ENCODE measurements at places on chromosomes 16 and 17.

DNA sequence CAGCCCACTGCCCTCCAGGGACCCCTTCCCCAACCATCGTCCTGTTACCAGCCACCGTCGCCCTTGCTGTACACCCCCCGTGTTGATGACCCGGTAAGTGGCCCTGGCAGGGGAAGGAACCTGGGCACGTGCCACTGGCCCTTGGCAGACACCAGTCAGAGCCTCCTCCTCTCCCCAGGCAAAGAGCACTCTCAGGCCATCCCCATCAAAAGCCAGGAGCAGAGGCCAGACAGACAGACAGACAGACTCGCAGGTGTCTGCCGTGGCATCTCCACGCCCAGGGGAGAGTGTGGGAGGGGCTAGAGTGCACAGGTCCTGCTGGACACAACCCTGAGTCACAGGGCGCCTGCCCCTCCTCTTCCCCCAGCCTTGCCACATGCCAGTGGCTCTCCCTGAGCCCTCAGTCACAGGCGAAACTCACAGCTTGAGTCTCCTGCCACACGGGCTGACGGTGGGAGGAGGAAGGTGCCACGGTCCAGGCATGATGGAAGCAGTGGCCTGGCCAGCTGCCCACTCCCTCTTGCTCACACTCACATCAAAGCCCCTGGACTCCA is 7.8 kb downstream of the CLCN7 start:
- no peak for DNase-seq

- DNase-seq, result no peak
Observed at GRCh38 chr17:64739316-64740058, 77.4 kb upstream of the SMURF2 start.

GRCh38 chr16:66741169-66741900 is 10.1 kb downstream of the DYNC1LI2 start:
- DNase-seq, result no peak

GRCh38 chr16:78510496-78510895 is 411.0 kb downstream of the WWOX start:
- DNase-seq, result no peak

DNA sequence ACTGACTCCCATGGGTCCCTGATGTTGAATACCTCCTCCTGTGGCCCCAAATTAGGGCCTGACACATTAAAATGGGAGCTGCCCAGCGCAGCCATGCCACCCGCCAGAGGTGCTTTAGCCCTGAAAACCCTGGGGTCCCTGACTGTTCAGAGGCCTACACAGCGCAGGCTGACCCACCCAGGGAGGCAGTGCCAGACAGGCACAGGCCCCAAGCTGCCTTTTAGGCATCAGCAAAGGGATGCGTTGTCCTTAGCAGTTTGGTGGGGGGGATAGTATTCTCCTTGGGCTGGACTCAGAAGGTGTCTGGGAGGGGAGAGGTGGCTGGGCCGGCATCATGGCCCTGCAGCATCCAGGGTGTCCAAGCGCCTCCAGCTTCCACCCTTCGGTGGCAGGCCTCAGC is 1.4 kb downstream of the RAPGEFL1 start:
- no peak for DNase-seq

DNA sequence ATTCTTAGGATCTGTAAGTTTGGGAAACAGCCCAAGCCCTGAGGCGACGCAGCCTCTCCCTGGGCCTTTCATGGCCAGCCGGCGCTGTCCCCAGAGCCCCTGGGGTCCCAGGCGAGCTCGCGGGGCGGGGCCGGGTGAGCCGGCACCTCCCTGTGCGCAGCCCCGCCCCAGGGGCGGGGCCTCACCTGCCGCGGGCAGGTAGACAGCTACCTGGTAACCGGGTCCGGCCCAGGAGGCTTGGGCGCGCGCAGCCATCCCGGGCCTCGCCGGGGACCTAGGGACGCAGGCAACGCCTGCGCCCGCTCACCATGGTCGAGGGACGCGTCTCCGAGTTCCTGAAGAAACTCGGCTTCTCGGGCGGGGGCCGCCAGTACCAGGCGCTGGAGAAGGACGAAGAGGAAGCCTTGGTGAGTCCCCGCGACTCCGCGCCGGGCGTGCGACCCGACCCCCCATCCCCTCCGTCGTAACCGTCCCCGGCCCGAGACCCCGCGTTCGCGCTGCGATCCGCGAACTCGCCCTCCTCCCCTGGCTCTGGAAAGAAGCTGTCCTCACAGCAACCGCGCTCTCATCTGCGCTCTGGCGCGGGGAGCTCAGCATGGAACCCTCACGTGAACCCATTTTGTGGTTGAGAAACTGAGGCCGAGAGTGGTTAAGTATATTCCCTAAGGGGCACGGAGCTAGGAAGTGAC is at the start of gene ATP2C2:
TSS of gene ATP2C2 (plus strand) at position 231 of the 689 bp plus-strand sequence. CDS start at position 309, 78 bp downstream.
- DNase-seq, result no peak

DNA sequence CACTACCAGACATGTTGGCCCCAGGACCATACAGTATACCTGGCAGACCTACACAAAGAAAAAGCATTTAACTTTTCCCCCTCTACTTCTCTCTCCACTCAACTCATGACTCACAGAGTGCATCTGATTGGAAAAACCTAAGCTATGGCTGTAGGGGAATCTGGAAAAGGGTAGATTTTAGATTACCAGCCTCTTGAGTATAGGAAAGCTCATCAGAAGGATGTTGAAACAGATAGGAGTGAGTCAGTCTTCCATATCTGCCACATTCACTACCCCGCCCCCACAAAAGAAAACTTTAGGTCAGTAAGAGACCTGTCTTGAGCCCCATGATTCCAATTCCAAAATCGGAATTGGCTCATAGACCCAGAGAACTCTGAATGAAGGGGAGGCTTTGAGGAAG is 12.3 kb downstream of the KRT9 start:
- DNase-seq, result no peak

- DNase-seq, result no peak
Observed at GRCh38 chr16:795580-796229, 4.8 kb downstream of the GNG13 start.

DNA sequence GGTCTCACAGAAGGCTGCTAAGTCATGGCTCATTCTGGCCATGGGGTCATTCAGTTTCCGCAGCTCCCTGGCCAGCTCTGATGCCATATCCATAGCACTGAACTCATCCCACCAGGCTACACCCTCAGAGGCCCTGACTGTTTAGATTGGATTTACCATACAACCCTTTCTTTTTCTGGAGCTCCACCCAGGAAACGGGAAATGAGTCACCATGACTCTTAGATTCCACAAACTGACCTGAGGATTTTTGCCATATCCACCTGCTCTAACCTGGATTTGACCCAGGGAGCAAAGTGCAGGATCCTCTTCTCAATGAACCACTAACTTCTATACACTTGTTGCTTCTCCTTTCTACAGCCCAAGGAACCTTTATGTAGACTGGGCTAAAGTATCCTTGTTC is 20.3 kb upstream of the CALB2 start:
- DNase-seq, result no peak

GRCh38 chr17:388087-388486 is 35.5 kb upstream of the RPH3AL start:
- DNase-seq, result no peak

DNA sequence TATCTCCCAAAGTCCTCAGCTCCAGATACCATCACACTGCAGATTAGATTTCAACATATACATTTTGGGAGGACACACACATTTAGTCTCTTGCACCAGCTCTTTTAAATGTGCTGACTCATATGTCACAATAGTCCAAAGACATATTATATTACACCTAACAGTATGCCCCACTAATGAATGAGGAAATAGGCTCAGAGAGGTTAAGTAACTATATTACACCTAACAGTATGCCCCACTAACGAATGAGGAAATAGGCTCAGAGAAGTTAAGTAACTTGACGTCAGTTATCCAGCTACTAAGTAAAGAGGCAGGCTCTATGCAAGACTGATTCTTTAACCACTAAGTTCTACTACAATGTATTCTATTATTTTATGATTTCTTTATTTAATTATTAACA is 9.7 kb downstream of the IRX6 start:
- DNase-seq, result no peak

DNA sequence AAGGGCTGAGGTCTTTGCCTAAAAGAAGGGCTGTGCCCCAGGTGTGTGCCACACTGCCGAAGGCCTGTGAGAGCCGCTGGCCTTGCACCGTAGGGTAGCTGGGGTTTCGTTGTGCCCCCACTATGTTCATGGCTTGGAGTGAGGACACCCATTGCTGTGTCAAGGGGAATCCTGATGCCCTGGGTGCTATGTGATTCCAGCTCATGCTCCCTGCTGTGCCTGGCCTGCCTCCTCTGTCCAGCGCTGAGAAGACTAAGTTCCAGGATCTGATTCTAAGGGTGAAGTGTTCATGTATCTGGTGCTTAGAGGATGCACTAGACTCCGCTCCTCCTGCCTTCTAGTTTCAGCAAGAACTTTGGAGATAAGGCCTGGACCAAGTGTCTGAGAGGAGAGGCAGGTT is 47.4 kb downstream of the SREBF1 start:
- DNase-seq, result no peak

GRCh38 chr16:14050291-14051027 is 20.7 kb upstream of the MRTFB start:
- no peak for DNase-seq

DNA sequence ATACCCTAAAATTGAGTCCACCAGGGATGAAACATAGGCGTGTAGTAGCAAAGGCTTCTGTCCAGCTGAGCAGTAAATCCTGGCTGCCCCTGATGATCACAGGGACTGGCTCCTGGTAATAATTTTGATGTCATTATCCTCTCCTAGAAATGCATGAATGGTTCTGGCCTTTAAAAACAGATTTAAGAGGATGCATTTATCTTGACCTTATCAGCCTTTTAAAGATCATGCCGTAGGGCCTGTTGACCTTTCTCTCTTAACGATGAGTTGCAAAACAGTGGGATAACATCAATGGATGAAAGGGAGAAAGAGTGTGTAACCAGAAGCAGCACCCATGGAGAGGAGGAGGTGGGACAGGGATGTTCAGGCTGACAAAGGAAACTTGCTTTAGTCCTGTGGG is 128.5 kb downstream of the CA10 start:
- DNase-seq, result no peak

DNA sequence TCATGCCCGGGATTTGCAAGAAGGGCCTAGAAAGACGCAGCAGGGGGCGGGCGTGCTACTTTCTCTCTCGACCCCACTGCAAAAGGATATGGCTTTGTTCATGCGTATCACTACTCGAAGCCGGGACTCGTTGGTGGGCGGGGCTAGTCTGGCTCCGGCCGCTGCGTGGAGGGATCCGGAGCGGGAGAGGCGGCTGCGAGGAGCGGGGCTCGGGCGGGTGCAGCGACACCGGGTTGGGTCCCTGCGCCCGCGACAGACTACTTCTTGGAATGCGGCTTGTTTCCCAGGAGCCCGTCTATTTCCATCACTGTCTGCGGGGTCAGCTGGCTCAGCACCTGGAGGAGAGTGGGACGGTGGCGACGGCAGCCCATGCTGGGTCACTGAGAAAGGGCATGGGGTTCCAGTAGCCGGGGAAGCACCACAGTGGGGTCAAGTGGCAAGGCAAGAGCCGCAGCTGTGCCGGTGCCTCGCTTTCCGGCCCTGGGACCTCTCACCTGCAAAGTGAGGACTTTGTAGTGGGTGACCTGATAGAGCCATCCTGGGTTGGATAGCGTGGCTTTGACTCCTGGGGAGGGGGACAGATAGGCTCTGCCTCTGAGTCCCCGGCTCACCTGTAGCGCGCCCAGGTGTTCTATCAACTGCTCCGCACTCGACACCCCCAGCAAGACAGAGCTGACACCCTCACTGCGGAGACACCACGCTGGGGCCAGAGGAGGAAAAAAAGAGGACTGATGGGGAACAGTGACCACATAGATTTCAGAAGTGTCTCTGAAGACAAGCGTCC is 6.6 kb downstream of the KCNAB3 start:
- DNase-seq, result peak; percentile 75

DNA sequence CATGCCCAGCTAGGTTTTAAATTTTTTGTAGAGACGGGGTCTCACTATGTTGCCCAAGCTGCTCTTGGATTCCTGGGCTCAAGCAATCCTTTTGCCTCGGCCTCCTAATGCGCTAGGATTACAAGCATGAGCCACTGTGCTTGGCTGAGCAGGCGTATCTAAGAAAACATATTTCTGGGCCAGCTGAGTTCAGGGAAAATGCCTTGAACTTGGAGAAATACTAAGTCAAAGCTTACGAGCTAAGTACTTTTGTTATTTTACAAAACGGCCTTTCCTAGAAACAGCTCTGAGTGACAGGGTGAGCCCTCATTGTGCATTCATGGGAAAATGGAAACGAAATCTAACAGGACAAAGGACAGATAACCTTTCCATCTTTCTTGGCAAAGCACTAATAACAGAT is 24.7 kb downstream of the DNAI2 start:
- DNase-seq, result no peak

- no peak for DNase-seq
Observed at GRCh38 chr17:58281511-58282011, 826 bp upstream of the MPO start.

DNA sequence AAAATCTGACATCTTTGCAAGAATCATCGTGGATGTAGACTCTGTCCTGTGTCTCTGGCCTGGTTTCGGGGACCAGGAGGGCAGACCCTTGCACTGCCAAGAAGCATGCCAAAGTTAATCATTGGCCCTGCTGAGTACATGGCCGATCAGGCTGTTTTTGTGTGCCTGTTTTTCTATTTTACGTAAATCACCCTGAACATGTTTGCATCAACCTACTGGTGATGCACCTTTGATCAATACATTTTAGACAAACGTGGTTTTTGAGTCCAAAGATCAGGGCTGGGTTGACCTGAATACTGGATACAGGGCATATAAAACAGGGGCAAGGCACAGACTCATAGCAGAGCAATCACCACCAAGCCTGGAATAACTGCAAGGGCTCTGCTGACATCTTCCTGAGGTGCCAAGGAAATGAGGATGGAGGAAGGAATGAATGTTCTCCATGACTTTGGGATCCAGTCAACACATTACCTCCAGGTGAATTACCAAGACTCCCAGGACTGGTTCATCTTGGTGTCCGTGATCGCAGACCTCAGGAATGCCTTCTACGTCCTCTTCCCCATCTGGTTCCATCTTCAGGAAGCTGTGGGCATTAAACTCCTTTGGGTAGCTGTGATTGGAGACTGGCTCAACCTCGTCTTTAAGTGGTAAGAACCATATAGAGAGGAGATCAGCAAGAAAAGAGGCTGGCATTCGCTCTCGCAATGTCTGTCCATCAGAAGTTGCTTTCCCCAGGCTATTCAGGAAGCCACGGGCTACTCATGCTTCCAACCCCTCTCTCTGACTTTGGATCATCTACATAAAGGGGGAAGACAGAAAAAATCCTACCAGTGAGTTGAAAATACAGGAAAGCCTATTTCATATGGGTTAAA is at the start of gene G6PC1:
TSS of gene G6PC1 (plus strand) at position 340 of the 872 bp plus-strand sequence. CDS start at position 418, 78 bp downstream.
- no peak for DNase-seq

DNA sequence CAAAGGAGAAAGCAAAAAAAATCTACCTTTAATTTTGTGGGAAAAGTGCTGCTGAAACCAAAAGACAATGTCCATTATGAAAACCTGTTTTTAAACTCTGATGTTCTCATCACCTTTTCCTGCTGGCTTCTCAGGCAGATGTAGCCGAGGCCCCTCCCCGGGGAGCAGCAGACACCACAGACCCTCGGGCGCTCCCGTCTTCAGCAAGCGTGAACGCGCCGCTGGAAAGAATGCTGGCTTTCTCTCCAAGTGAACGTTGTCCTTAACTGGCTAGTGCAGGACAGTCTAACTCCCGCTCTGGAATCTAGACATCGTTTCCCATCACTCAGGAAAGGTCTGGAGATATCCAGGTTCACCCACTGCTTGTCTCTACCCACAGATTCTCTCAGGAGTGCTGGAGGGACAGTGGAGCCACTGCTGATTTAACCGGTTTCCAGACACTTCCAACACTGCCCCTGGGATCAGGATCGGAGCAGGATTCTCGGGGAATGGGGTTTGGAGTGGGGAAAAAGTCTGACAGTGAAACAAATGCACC is 211.2 kb downstream of the RBFOX3 start:
- no peak for DNase-seq
